ENCODE measurements at places on chromosomes 1 and 21. TPM values are rescaled to one million over a fixed set of nuclear protein-coding genes. Genes with fewer than 3 reads are reported as not detected.

SLAMF8 gene
- total RNA-seq, result not detected

ADGRL4 gene
- not detected for total RNA-seq

NOTCH2 gene
- 199 TPM for total RNA-seq

FAM177B gene
- not detected for total RNA-seq

GBP2 gene
- 10.3 TPM for total RNA-seq

CERS2 gene
- 169 TPM for total RNA-seq

KIRREL1 gene
- 92.2 TPM for total RNA-seq

LY9 gene
- not detected for total RNA-seq

All from mammary epithelial cell (primary cell).